DMS79 (cell line): ENCODE measurements at places on chromosomes 2 and 18.

- DNase-seq = no peak
Observed at GRCh38 chr2:71799013-71799575, 345.7 kb downstream of the DYSF start.

DNA sequence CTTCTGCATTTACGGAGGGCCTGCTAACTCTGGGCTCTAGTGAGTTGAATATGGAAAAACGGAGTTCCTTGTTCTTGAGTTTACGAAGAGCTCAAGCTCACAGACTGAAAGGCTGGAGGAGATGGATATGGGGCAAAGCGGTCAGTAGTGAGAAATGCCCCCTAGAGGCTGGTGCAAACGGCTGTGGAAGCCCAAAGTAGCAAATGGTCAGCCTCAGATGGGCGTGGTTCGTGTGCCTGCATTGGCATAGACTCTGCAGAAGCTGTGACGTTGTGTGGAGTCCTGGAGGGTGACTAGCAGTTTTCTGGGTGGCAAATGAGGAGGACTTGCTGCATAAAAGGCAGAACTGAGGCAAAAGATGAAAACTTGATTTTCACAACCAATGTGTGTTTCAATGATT is 93.6 kb upstream of the TWIST2 start:
- no peak for DNase-seq

- DNase-seq = no peak
Observed at GRCh38 chr18:75213611-75214331, 3.2 kb downstream of the TSHZ1 start.

DNA sequence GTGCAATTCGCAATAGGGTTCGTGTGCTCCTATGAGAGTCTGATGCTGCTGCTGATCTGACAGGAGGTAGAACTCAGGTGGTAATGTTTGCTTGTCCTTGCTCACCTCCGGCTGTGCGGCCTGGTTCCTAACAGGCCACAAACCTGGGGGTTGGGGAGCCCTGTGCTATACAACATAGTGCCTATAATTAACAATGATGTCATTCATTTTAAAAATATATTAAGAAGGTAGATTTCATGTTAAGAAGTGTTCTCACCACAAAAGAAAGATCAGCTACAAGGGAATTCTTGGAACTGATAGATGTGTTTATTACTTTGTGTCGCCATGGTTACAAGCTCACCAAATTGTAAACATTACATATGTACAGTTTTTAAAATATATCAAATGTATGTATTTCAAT is 200.5 kb downstream of the GRB14 start:
- no peak for DNase-seq

DNA sequence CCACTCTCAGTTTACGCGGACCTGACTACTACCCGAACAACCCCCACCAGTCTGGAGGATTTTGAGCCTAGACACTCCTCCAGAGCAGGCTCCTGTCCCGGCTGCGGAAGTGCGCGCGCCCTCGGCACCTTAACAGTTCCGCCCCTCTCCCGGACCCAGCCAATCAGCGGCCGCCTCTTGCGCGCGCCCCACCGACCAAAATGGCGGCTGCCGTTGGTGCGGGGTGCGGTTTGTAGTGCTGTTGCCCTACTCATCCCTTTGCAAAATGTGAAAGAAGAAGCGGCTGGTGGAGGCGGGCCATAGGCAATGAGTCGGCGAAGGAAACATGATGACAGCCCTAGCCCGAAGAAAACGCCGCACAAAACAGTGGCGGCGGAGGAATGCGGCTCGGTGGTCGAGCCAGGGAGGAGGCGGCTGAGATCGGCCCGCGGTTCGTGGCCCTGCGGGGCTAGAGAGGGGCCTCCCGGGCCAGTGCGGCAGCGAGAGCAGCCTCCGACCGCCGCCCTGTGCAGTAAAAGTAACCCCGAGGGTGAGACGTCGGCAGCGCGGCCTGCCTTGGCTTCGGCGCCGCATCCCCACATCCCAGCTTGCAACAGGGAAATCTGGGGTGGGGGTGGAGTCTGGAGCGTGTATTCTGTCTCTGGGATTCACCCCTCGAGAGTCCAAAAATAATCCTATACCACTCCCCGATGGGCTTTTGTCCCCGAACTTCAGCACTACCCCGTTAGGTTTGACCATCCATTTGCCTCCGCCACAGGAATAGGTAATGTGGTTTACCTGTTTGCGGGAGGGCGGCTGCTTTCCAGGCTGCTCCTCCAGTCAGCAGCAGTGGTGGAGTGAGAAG is at the start of gene ETAA1:
Gene ETAA1 (plus strand): TSS at position 191 of the 844 bp plus-strand sequence. CDS start 116 bp downstream, at position 307.
- peak; percentile 70 for DNase-seq

GRCh38 chr2:198438331-198438730 is 633.9 kb downstream of the PLCL1 start:
- DNase-seq = no peak

DNA sequence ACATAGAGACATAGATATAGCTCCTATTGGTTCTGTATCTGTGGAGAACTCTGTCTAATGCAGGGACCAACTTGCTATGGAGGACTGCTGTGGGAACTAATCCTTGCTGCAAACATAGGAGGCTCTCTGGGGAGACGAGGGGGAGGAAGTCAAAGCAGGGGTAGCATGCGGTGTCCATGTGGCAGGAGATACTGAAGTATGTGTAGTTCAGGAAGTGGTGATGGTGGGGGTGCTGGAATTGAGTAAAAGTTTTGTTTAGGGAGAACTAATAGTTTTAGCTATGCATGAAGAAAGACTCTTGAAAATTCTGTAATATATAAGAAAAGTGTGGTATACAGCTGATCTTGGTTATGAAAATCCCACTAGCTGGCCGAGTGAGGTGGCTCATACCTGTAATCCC is 62.0 kb downstream of the ANKRD44 start:
- no peak for DNase-seq

- DNase-seq = no peak
Observed at GRCh38 chr2:61434314-61434713, 36.6 kb downstream of the USP34 start.

- DNase-seq = no peak
Observed at GRCh38 chr2:39018638-39019037, 102.2 kb downstream of the SOS1 start.

DNA sequence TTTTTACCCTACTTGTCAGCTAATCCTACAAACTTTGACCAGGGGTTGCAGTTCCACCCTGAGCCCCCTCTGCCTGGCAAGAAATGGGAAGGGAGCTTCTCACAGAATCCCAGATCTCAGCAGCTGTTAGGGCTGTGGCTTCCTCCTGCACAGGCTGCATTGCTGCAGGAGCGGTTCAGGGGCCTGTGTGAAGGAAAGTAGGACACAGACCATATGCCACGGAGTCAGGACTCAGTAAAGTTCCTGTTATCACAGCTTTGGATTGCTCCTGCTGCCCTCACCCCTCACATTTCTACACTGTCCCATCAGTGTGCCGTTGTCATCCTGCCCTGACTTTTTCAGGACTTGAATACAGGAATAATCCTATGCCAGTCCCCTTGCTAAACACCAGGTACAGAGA is 62.8 kb upstream of the SP3 start:
- DNase-seq = no peak

GRCh38 chr2:51813247-51813646 is 781.3 kb upstream of the NRXN1 start:
- DNase-seq = no peak

DNA sequence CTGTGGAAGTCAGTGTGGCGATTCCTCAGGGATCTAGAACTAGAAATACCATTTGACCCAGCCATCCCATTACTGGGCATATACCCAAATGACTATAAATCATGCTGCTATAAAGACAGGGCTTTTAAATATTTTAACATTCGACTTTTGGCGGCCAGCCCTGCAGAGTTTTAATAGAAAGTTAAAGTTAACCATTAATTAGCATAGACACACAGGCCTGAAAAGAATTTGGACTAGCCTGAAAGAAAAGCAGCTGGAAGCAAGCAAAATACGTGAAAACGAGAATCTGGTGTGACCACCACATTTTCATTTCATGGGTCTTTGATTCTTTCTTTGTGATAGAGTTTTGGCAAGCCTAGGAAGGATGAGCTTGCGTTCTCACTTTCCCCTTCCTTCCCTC is 184.0 kb downstream of the SCG2 start:
- no peak for DNase-seq

DNA sequence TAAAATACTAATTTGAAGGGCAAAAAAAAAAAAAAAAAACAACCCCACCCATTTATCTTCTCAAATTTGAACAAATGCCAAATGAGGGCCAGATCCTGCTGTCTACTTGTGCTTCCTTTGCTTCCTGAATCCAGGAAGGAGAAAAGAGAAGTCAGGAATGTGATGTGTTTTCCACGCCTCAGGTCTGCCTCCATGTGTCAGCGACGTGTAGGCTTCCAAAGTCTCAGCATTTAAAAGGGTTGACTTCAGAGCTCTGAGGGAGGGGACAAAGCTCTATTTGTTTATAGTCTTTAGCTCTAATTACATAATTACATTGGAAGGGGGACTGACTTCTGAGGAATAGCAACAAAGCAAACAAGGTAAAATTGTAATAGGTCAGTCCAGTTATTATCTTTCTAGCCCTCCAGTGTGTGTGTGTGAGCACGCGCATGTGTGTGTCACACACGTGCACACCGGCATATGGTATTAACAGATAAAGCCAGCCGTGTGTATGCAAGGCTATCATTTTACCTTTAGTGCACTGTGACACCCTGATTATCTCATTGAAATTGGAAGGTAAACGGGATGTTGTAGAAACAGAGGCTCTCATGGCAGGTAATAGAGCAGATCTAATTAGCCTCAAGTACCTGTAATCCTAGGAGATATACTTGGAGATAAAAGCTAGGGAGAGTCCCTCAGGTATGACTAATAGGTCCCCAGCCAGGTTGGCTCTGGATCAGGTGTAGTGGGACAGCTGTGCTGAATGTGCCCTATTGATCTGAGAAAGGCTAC is 911.4 kb upstream of the ZEB2 start:
- peak; percentile 98 for DNase-seq

DNA sequence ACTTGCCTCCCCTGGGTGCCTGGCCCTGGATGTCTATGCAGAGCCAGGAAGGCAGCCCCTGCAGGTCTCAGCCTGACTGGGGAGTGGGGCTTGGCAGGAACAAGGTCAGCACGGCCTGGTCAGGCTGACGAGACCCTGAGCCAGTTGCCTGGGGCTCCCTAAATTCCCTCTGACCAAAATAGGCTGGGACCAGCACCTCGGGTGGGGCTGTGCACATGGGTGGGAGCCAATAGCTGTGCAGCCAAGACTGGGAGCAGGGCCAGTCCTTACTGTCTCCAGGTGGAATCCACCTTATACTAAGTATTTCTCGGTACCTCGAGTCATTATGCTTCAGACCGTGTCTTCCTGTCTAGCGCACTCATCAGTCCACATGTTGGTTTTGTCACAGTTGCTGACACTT is 11.4 kb upstream of the IL1R2 start:
- DNase-seq = no peak

DNA sequence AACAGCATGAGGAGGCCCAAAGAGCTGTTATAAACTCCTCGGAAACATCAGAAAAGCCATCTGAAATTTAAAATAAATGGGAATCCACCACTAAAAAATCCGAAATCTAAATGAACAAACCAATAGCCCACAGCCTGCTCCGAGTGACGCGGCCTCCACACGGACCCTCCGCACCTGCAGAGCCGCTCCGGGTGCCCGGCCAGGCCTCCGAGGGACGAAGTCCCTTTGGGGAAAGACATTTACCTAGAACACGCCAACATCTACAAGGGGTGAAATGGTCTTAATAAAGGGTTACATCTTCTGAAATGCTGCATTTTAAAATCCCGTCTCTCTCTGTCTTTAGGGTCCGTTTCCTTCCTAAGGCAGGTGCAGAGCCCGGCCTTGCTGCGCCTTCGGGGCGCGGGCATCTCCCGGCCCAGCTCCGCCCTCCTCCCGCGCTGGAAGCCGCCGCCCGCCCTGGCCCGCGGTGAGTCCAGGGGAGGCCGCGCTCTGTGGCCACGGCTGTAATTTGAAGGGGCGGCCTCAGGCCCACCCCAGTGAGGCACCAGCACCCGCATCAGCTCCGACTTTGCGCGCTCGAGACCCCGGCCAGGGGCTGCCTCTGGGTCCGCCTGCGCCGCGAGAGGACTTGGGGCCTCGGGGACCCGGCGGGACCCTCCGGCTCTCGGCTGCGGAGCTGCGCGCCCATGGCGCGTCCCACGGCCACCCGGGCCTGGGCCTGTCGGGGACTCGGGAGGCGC is 42.3 kb upstream of the CTDP1 start:
- DNase-seq = no peak

DNA sequence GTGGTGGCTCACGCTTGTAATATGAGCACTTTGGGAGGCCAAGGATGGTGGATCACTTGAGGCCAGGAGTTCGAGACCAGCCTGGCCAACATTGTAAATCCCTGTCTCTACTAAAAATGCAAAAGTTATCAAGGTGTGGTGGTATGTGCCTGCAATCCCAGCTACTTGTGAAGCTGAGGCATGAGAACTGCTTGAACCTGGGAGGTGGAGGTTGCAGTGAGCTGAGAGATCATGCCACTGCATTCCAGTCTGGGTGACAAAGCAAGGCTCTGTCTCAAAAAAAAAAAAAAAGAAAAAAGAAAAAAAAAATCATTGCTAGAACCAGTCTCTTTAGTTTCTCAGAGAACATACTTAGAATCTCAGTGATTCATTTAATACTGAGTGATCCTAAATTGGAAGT is 217.1 kb downstream of the DYM start:
- no peak for DNase-seq

- no peak for DNase-seq
Observed at GRCh38 chr2:1170241-1170640, 219.6 kb downstream of the SNTG2 start.

- no peak for DNase-seq
Observed at GRCh38 chr2:15788830-15789229, 151.5 kb upstream of the MYCN start.

GRCh38 chr2:136022396-136023146 is 37.1 kb upstream of the DARS1 start:
- no peak for DNase-seq

DNA sequence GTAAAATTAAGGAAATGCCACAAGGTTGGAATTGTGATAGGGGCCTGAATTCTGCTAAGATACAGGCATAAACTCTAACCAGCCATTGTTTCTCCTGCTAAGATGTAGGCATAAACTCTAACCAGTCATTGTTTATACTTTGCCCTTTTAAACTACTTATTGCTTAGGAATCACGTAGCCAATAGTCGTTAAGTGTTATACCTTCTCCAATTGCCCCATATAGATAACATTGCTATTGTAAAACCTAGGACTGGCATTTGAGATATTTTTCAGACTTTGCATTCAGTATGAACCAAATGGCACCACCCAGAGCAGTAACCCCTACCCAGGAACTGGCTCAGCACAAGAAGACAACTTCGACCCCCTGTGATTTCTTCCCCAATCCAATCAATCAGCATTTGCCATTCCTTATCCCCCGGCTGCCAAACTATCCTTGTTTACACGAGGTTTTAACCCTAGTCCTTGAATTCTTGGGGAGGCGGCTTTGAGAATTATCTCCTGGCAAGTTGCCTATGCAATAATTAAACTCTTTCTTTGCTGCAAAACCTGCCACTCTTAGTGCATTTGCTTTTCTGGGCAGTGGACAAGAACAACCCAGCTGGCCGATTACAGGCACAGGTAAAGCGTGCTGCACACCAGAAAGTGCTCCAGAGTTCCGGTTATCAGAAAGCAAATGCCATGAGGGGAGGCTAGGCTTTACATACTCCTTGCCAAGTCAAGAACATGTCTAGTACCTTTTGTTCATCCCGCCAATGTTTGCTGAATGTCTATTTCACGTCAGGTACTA is 167.6 kb downstream of the LAMA1 start:
- DNase-seq = no peak
